ENCODE measurements at places on chromosomes 2 and 18.

DNA sequence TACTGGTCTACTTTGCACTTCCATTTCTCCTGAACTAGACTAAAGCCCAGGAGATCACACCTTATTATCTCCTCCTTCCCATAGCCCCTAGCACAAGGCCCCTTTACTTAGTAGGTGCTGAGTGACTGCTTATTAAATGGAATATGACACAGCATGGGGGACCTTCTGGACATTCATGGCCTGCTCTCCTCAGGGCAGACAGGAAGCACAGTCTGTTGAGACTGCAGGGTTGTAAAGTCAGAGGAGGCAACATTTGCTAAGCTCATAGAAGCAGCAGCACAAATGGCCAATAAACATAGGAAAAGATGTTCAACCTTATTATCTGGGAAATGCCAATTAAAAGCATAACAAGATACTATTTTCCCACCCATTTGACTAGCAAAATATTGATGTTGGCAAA is 75.3 kb downstream of the DNMT3A start:
- no peak for DNase-seq

DNA sequence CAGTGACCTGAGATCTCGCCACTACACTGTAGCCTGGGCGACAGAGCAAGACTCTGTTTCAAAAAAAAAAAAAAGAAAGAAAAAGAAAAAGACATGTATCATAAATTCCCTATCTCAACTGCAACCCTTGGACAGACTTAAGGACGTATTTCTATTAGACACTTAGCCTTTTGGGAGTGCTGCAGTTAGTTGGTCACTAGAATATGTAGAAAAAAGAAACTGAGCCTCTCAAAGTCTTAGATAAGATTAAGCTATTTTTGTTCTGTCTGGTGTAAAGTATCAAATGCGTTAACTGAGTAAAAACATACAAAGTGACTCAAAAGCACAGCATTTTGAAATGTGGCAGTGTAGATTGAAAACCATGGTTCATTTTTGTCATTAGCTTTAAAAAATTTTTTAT is 7.3 kb downstream of the NBEAL1 start:
- no peak for DNase-seq

GRCh38 chr2:12704378-12704777 is 12.4 kb upstream of the TRIB2 start:
- DNase-seq = no peak

DNA sequence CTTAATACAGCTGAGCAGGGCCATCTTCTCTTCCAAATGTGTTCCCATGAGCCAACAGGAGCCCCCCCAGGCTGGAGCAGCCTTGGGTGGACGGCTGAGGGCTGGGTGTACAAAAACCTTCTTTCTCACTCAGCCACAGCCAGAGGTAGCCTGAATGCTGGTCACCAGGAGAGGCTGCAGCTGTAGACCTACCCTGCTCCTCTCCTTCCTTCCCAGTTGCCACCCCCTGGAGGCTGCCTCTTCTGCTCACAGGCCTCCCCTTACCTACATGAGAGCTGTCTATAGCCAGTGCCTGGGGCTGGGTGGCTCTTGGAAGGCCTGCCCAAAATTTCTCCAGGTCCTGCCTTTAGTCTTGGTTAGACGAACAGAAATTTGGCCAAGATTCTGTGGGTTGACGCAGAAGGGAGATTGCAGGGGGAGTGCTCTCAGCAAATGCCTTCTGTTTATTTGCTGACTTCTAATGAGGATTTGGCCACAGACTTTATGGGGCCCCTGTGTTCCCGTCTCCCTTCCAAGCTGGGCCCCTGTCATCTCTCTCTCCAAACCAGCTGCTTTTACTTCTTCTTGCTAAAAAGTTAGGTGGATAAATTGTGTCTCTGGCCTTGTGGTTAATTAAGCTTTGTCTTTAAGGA is 18.3 kb downstream of the CELF4 start:
- DNase-seq = no peak
